ENCODE measurements at places on chromosomes 2 and 18.

DNA sequence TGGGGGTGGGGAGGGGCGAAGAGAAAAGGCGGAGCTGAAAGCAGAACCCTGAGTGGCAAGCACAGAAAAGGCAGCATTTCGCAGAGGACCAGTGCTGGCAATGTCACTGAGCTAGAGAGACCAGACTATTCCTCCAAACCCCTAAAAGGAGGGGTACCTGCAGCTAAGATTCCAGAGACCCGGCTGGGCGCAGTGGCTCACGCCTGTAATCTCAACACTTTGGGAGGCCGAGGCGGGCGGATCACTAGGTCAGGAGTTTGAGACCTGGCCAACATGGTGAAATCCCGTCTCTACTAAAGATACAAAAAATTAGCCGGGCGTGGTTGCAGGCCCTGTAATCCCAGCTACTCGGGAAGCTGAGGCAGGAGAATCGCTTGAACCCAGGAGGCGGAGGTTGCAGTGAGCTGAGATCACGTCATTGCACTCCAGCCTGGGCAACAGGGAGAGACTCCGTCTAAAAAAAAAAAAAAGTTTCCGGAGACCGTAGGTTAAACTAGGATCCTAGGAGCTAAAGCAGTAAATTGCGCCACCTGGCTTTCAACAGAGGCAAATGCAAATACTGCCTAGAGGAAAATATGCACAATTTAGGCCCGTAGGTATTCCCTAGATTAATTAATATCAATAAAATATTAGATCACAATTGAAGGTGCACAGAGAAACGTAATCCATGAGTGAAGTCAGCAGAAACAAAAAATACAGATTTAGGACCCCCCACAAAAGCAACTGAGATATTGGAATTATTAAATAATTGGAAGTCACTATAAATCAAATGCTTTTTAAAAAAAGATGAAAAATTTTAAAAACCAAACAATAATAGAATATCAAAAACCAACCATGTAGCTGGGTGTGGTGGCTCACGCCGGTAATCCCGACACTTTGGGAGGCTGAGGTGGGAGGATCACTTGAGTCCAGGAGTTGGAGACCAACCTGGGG lies 4.9 kb downstream of the UCN start:
- no peak for DNase-seq

DNA sequence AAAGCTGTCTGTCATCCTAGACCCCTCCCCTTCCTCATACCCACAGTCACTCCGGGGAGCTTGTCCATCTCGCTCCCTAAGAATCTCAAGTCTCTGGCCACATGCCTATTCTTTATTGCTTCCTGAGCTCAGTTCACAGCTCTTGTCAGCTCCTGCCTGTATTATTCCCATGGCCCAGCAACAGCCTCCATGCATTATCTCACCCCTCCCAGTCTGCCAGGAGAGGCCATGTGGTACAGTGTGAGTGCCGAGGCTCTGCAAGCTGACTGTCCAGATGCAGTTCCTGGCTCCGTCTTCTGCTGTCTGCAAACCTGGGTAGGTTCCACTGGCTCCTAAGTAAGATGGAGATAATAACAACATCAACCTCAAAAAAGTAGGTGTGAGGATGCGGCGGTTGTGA lies 79.7 kb downstream of the MRPS9 start:
- DNase-seq = no peak

DNA sequence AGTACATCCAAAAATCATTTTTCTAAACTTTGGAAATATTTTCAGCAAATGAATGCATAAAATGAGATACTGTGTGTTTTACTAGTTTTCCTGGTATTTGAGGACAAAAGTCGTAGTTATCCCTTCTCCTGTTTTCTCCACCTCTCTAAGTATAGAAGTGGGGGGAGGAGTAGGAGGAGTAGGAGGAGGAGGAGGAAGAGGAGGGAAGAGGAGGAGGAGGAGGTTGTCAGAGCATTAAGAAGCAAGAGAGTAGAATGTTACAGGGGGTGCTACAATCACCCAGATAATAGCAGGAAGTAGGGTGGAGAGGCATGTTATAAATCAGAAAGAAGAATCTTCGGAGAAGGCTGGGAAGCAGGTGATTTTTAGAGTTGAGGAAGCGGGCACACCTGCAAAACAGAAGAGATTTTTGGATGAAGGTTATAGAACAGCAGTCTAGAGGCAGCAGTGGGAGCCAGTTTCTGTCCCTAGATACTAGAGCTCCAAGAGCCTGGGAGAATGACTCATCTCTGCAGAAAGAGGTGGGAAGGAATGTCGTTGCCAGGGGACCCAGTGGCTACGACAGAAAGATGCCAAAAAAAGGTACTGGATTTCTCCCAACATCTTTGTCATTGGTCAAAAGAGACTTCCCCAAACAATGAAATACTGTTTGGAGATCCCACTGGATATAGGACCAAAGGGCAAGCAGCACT lies 44.2 kb upstream of the AQP4 start:
- no peak for DNase-seq

GRCh38 chr2:223247136-223247535 lies 195.1 kb downstream of the KCNE4 start:
- no peak for DNase-seq

- no peak for DNase-seq
These were observed 35.8 kb downstream of the FMNL2 start for GRCh38 chr2:152370783-152371182.

DNA sequence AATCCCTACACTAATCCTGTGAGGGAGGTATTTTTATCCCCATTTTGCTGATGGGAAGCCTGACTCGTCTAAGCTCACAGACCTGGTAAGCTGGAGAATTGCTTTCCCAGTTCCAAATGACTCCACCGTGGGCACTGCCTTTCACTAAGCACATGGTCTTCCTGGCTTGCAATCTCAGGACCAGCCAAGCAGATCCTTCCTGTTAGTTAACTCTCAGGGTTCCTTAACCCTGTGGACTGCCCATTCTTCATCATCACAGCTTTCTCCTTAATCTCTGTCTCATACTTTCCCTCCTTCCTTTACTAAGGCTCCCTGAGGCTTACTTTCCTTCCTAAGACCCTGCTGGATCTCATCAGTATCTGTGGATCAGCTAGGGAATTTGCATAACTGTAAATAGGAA lies 122.2 kb upstream of the ZEB2 start:
- no peak for DNase-seq
